ENCODE measurements at places on chromosomes 11 and 22.

- DNase-seq = no peak
Observed at GRCh38 chr11:114273071-114273470, 23.1 kb upstream of the NNMT start.

DNA sequence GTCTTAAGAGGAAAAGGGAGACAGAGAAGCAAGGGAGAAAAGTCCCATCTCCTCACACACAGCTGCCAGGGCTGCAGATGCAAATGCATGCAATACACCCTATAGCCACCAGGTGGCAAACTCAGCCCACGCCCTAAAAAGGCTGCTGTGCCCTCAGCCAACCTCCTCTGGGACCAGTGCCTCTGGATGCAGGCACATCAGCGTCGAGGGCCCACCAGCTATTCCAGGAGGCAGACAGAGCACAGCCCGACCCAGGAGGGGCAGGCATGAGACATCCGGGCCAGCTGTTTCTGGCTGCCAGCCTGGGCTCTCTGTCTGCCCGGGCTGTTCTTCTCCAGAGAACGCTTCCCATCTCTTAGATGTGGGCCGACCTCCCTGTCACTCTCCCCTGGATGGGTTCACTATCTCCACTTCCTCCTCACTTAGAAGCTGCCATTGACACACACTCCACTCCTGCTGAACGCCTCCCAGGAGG is 39.7 kb downstream of the TPBGL start:
- no peak for DNase-seq

- DNase-seq = peak; percentile 22
Observed at GRCh38 chr11:110463153-110463552, 33.4 kb downstream of the FDX1 start.

- DNase-seq = no peak
Observed at GRCh38 chr22:40441761-40442390, 71.5 kb downstream of the SGSM3 start.

- no peak for DNase-seq
Observed at GRCh38 chr11:65059959-65060824, 1.8 kb upstream of the NAALADL1 start.

- DNase-seq = no peak
Observed at GRCh38 chr11:64894070-64894811, 15.8 kb upstream of the EHD1 start.
